Gastroesophageal sphincter (tissue), 4 donors: ENCODE measurements at places on chromosomes 3 and 15. TPM values are rescaled to one million over a fixed set of nuclear protein-coding genes. Genes with fewer than 3 reads are reported as not detected.

The STXBP5L gene
- 0.31 TPM for total RNA-seq

The PTPRG gene
- 48.7 TPM for total RNA-seq

The GOLGA8G gene
- total RNA-seq: not detected

The CYP1A2 gene
- total RNA-seq: not detected

The SSUH2 gene
- not detected for total RNA-seq

The SLC22A13 gene
- 0.16 TPM for total RNA-seq

The DNAH12 gene
- not detected for total RNA-seq

The GP5 gene
- total RNA-seq: not detected

The CTXN2 gene
- not detected for total RNA-seq

The CKMT1A gene
- 0.62 TPM for total RNA-seq

The FBLN2 gene
- total RNA-seq: 131 TPM

The TMC3 gene
- 0.16 TPM for total RNA-seq

The TGM4 gene
- not detected for total RNA-seq

The PRSS50 gene
- not detected for total RNA-seq

The MAPKAPK3 gene
- 18.7 TPM for total RNA-seq

The ROPN1 gene
- 0.93 TPM for total RNA-seq

The SEMA3F gene
- 33.5 TPM for total RNA-seq

The THRB gene
- 61.9 TPM for total RNA-seq

The MAGEF1 gene
- total RNA-seq: 36.9 TPM

The CLEC3B gene
- 20.4 TPM for total RNA-seq

The DOCK3 gene
- 7.9 TPM for total RNA-seq

The CX3CR1 gene
- total RNA-seq: 0.94 TPM
